ENCODE measurements at places on chromosomes 7 and 10.

DNA sequence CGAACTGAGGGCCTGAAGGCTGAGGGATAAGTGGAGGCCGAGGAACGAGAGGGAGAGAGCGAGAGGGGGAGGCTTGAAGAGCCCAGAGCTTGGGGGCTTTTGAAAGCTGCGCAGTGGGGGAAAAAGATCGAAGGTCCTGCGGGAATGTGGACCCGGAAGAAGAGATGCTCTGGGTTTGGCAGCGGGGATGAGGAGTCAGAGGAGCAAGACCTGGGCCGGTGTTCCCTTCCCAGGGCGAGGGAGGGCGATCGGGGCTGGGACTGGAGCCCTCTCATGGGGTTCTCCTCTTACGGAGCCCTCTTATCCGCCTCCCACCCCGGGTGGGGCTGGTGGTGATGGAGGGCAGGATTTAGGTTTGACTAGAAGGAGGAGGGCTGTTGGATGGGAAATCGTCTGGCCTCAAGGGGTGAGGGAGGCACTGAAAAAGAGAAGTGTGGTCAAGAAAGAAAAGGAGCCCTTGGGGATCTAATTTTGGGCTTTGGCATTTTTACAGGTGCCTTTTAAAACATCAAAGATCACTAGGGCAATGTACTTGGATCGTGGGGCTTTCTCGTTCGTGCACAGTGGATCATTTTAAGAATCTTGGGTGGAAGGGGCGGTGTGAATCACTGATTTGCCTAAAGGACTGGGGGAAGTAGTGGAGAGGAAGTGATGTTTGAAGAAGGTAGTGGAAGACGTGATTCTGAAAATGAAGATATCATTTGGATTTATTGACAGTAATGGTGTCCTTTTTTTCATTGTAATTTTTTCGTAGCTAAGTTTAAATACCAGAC, 637 bp downstream of the SAMD8 start:
- DNase-seq = peak; percentile 74

DNA sequence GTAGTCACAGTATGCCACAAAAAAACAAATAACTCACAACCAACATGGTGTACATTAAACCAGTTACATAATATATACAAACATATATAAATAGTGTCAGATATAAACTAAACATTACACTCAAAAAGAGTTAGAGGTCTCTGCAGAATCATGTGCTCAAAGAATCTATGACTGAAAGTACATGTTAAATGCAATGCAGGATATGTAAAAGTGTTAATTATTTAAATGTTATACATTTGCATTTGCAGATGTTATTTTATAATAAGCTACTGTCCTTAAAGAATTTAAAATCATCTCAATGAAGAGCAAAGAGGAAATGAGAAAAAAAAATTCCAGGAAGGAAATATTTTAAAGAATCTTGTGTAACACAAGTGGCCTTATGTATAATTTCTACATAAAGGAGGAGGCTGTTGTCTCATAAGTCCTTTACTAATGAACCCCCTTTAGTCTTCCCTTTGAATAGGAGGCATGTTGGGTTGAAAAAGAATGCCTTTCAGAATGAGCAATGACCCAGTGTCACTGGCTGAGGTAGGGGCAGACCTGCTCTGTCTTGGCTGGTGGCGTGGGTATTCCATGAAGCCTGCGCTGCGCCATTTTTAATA, 148.9 kb downstream of the ITGA8 start:
- DNase-seq = no peak

DNA sequence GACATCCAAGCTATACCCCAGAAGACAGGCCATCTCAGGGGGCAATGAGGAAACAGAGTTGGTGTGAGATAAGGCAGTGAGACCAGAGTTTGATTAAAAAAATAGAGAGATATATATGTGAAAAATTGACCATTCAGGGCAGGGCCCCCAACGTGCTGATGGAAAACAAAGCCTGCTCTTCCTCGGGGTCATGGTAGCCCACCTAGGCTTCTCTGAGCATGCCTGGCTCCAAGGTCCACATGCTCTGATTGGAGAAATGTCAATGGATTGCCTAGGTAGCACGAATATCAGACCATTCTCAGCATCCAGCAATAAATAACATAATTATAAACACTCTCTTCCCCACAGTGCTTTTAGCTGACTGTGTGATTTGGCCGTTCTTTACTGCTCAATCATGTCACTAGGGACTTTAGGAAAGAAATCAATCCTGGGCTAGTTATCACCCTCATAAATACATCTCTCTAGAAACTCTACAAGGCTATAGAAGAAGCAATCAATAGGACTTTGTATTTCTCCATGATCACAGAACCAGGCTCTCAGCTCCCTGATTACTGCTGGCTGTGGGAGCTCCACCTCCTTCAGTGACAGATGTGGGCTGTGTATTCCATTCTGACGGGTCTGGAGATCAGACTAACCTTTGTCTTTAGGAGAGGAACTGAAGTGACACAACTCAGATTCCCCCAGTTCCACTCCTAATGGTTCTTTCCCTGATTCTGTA, 766.4 kb downstream of the GRID1 start:
- DNase-seq = no peak

DNA sequence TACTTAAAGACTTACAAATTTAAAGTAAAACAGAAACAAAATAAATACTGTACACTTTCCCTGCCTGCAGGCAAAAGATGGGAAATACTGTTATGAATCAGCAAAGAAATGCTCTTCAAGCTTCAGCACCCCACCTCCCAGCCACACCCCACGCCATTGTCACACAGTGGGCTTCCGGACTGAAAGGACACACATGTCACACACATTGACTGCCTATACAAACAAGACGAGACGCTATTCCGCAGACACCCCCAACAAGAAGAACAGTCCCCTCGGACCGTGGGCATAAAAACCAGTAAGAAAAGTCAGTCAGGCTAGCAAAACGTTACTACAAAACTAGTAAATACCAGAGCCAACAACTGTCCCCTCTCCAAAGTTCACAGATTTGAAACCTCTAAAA, 22.2 kb upstream of the PARP12 start:
- DNase-seq = no peak

GRCh38 chr10:71031603-71032002, 143.2 kb upstream of the PCBD1 start:
- DNase-seq = no peak

GRCh38 chr7:130566168-130566897, 74.4 kb downstream of the MEST start:
- no peak for DNase-seq

DNA sequence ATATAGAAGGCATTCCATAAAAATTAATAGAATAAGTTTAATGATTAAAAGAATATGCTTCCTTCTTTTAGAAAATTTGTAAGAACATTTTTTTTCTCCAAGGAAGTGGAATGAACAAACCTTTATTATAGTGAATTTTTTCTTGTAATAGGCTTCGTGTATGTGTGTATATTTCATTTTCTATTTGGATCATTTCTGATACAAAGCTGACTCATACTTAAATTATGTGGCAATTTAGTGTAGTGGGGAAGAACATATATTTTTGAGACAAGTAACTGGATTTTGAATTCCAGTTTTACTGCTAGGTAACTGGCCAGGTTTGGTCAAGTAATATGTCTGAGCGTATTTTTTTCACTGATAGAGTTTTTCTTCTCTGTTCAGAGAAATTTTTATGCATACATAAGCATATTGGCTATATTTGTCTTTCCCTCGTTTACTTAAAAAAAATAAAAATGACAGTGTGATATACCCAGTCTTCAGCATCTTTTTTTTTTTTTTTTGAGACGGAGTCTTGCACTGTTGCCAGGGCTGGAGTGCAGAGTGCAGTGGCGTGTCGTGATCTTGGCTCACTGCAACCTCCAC, 50.8 kb downstream of the CDK13 start:
- no peak for DNase-seq

- DNase-seq = no peak
Measured at GRCh38 chr7:101245147-101245668, 327 bp upstream of the FIS1 start.

DNA sequence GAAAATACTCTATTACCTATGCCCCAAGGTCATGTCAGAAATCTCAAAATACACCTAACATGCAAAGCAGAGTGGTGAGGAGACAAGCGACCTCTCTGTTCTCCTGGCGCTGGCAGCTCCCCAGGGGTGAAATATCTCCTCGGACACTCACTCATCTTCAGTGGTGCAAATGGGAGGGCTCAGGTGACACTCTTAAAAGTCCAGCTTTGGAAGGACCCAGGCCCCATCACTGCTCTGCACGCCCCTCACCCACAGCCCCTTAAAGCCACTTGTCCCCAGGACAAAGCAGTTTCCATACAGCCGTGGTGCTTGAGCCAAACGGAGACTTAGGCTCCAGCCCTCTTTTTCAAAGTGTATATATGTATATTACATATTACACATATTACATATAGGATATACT, 12.4 kb downstream of the PRKAG2 start:
- DNase-seq = no peak

DNA sequence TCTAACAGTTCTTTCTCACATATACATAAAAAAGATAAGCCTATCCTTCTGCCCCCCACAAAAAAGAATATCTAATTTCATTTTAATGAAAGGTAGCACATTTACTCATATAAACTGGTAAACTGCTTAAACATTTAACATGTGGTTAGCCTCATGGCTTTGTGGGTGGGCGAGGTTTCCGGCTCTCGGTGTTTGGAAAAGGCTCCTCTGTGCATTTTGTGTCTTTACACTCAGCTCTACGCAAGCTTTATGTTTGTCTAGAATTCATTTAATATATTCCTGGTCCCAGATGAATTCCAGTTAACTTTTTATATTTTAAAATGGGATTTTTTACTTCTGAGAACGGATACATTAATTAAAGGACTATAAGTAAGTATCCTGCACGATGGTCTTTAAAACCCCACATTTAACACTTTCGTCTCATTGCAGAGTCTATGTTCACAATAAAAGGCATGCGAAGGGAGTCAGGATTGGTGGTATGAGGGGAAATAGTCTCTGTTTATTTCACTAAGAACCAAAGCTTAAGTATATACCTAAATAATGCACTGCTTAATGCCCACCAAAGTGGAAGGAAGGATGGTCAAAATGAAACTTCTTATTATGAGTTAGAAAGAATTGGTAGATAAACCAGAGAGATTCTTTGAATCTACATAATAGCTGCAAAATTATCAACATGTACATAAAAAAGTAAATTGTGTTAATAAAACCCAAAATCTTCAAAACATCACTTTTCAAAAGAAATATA, 197.2 kb downstream of the CRPPA start:
- no peak for DNase-seq

GRCh38 chr10:35412003-35412723, 75.9 kb downstream of the CCNY start:
- no peak for DNase-seq

DNA sequence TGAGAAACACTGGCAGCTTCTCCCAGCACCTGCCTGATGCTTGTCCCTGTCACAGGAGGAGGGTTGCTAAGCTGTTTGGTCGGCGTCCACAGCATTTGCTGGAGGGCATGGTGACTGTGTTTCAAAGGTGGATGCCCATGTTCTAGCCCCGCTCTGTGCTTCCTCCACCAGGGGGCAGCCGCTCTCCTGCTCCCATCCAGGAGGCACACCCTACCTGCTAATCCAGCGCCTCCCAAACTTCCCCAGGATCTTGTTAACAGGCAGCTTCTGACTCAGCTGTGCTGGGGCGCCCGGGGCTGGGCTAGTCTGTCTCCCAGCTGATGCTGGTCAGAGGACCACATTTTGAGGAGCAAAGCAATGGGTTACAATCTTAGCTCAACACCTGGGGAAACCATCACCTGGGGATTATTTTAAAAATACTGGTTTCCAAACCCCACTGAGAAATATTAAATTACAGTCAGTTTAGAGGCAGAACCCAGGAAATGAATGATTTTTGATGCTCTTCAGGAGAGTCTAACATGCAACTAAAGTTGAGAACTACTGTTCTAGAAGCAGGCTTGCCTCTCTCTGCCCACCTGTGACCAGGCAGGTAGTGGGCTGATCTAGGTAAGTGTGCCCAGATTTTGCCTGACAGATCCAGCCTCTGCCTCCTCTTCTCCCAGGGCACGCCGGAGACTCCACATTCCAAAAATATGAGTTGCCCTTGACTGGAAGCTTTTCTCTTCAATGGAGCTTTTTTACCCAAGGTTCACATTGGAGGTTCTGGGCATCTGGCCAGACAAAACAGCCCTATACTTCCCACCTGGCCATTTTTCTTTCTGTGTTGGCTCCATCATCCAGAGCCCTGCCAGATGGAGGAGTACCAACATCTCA, 92.7 kb upstream of the GPR26 start:
- peak; percentile 82 for DNase-seq

DNA sequence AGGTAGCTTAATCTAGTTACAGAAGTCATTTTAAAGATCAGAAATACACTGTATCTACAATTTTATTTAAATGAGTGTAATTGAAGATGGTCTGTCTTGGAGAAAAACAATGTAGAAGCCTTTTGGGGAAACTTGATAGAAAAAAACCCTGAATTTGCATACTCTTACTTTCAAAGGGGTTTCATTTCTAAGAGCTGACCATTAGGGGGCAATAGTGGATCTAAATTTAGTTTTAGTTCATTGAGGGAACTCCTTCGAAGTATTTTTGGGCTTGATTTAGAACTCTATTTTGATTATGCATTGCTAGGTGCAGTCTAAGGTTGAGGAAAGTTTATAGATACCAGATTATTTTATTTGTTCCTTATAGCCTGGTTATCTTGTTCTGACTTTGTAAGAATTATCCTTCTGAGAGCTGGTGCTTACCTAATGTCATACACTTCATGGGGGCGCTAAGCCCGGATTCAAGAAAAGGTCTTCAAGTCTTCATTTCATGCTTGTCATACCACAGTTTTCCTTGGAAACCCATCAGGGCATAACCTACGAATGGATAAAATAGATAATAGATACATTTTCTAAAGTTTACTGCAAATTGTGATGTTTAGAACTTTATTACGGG, 69.1 kb upstream of the MXI1 start:
- no peak for DNase-seq
